Kasumi-1 (cell line): ENCODE measurements at places on chromosomes 3 and 15.

DNA sequence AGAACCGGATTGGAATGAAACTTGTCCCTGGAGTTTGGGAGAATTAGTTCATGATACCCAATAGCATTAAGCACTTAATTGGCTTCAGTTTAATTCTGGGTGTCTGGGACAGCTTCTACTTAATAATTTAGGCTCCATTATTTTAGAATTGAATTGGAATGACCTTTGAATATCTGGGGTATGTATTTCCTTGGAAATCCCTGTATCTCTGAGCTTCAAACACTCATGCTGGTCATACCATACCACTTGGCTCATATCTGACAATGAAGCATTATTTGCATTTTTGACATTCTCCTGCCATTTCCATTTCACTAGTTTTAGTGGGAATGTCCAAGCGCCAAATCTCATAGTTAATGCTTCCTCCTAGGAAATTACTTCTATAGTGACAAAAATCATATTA lies 393.1 kb downstream of the DIPK2A start:
- DNase-seq: no peak

GRCh38 chr15:28897861-28898585 lies 12.2 kb downstream of the APBA2 start:
- DNase-seq: no peak

DNA sequence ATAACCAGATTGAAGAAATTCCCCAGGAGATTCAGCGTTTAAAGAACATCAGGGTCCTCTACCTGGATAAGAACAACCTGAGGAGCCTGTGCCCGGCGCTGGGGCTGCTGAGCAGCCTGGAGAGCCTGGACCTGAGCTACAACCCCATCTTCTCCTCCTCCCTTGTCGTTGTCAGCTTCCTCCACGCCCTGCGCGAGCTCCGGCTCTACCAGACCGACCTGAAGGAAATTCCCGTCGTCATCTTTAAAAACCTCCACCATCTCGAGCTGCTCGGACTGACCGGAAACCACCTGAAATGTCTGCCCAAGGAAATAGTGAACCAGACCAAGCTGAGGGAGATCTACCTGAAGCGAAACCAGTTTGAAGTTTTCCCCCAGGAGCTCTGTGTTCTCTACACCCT lies 9.4 kb upstream of the LRRC34 start:
- DNase-seq: no peak

DNA sequence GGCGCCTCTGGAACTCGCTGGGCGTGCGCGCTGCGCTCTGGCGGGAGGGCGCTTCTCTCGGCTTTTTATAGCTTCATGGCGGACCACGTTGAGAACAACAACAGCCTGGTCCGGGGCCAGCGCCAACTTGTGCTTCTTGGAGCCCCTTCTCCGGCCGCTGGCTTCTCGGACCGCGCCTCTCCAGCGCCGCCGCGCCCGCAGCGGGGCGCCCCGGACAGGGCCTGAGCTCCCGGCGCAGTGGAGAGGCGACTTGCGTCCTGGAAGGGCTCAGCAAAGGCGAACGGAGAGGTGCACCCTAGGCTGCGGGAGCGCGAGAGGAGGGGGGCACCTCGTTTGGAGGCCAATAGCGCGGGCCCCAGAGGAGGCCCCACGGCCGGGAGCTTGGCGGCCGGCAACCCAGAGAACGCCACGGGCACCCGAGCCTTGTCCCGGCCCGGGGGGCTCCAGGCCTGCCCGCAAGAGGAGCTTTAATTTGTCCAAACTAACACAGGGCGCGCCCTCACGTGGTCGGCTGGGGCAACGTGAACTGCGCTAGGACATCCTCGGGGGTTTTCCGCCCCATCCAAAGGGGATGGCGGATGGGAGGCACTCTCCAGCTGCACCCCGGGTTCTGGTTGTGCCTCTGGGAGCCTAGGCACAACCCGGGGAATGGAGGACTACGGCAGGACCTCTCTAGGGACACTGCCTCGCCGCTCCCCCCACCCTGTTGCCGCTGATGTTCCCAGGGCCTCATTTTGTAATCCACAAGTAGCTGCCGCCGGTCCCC lies 37.8 kb downstream of the HMCES start:
- peak; percentile 76 for DNase-seq

DNA sequence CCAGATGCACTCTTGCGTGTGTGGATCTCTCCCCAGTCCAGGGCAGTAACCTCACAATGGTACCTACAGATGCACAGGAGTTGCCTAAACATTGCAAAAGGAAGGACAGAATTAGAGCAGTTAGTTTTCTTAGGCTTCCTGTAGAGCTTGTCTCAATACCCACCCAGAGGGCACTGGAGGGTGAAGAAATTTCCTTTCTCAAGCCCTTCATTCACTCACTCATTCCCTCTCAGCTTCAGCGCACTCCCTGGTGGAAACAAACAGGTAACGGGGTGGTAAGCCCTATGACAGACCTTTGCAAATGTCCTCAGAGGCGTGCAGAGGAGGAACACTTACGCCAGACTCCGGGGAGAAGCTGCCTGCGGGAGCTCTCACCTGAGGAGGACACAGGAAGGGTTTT lies 267.4 kb upstream of the HES1 start:
- DNase-seq: no peak

DNA sequence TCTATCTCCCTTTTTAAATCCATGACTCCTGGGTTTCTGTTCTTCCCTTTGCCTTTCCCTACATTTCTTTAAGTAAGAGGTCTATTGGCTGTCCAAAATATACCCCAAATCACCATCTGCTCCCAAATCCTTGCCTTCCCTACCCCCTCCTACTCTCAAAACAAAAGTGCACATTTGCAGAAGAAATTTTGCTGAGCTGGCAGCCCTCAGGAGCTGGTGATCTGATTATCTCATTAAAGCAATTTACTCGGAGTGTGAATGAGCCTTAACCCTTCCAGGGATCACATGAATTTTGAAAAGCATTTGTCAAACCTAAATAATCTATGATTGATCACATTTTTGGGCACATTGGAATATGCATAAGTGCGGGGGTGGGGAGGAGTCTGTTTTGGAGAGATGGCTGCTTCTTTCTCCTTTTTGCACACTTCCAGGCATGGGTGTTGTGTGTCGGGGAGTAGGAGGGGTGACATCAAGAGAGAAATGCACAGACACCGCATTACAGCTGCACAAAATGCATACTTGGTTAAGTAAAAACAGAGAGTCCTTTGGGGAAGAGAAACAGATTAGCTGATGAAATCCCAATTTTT lies 892.6 kb downstream of the TUSC7 start:
- no peak for DNase-seq

DNA sequence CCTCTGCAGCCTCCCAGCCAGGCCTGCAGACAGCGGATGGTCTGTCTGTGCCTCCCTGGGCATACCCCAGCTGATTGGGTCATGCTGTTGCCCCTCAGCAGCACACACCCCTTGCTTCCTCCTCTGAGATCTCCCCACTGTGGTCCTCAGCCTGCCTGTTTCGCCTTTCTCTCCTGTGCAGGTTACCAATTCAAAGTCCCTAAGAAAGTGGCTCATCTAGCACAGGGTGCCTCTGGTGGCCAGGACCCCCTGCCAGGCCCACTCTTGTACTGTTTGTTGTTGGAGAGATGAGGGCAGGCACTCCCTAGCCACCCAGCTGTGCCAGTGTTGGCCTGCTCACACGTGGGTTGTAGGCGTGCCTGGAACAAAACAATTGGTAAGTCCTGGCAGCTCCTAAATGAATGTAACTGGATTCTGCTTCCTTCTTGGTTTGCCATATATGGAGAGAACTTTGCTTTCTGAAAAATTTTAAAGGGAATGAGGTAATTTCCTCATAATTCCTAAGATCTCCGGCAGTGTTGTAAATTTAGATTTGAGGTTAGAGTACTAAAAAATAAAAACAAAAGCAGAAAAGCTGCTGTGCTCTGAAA lies 213.2 kb upstream of the IL12A start:
- no peak for DNase-seq

DNA sequence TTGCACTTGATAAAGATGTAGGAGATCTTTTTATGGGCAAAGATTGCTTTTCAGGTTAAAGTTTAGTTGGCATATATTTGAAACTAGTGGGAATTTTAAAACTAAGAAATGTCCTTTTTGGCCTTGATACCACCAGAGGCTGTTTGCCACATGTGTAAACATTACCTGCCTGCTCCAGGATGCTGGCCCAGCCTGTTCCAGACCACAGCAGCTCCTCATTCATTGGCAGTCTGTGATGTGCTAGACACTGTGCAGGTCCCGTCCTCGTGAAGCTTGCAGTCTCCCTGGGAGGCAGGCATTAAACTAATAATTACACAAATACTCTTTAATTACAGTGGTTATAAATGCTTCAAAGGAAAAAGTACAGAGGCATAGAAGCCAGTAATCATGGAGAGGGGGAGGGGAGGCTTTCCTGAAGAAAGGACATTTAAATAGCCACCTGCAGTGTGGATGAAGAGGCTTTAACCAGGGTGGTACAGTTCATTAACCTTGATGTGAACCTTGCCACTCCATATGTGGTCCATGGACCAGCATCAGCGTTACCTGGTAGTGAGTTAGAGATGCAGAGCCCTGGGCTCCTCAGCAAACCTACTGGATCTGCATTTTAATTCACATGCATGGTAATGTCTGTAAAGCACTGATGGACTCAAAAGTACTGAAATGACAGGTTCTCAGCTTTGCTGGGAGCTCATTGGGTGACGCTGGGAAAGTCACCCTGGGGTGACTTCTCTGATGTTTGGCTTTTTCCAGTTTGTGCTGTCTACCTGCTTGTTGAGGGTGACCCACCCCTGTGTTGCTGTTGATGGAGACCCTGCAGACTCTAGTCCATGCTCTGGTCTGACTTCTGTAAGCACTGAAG lies 5.3 kb downstream of the ZNF710 start:
- DNase-seq: no peak

DNA sequence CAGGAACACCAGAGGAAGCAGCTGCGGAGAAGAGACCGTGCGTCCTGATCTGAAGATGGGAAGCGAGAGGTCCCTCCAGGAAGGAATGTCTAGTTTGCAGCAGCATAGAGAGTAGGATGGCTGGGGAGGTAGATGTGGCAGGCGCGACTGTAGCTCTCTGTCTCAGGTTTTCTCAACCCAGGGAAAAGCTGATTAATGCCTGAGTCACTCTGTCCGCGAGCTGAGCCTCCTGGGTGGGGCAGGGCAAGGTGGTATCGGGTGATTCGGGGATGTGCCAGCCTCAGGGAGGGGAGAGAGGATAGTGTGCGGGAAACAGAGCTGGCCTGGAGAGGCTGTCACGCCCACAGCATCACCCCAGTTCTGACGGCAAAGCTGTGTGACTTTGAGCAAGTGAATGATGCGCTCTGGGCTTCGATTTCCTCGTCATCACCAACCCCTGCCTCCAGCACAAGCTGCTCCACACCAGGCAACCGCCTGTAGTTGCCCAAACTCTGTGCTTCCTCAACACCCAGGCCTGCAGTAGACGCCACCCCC lies 28.4 kb downstream of the CPN2 start:
- no peak for DNase-seq

GRCh38 chr3:173411375-173411973 lies 13.9 kb downstream of the NLGN1 start:
- DNase-seq: peak; percentile 74
